Upper lobe of right lung (tissue), 1 donor: ENCODE measurements at places on chromosomes 6 and 20.

- no peak for DNase-seq
Observed at GRCh38 chr6:90293319-90293953, 3.2 kb downstream of the BACH2 start.

DNA sequence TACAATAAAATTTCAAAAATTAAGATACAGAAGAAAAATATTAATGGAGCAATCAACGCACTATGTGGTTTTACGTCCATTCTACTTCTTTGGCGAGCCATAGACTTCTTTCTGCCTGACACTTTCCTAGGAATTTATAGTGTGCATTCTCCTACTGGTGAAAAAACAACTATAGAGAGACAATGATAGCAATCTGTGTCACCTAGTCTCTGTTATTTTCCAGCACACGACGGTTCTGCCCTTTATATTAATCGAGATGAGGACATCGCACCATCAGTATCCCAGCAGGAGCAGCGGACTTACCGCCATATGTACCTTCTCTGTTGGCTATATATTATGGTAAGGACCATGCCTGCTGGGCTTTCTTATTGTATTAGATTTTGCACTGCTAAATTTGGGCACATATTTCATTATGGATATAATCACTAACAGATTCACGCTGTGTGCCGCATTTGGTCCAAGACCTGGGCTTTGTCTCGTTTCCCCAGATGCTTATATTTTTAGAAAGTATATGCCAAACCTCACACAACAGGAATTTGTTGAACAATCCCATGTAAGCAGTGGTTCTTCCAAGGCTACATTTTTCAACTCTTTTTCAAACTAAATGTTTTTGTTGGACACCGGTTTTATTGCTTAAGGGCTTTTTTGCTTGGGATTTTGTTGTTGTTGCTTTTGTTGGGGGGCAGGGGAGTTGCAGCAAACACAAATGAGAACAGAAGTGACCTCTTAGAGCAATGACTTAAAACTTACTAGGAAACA is 166.4 kb downstream of the ADAT2 start:
- no peak for DNase-seq

GRCh38 chr6:125818225-125818657 is 27.5 kb downstream of the NCOA7 start:
- DNase-seq, result no peak

- DNase-seq, result no peak
Observed at GRCh38 chr20:50504231-50504823, 5.9 kb upstream of the PTPN1 start.

- no peak for DNase-seq
Observed at GRCh38 chr6:151179321-151179720, 60.4 kb upstream of the AKAP12 start.

- DNase-seq, result no peak
Observed at GRCh38 chr6:45415315-45415714, 37.6 kb upstream of the SUPT3H start.

GRCh38 chr6:28206928-28207509 is 18.1 kb upstream of the ZSCAN9 start:
- DNase-seq, result peak; percentile 70

DNA sequence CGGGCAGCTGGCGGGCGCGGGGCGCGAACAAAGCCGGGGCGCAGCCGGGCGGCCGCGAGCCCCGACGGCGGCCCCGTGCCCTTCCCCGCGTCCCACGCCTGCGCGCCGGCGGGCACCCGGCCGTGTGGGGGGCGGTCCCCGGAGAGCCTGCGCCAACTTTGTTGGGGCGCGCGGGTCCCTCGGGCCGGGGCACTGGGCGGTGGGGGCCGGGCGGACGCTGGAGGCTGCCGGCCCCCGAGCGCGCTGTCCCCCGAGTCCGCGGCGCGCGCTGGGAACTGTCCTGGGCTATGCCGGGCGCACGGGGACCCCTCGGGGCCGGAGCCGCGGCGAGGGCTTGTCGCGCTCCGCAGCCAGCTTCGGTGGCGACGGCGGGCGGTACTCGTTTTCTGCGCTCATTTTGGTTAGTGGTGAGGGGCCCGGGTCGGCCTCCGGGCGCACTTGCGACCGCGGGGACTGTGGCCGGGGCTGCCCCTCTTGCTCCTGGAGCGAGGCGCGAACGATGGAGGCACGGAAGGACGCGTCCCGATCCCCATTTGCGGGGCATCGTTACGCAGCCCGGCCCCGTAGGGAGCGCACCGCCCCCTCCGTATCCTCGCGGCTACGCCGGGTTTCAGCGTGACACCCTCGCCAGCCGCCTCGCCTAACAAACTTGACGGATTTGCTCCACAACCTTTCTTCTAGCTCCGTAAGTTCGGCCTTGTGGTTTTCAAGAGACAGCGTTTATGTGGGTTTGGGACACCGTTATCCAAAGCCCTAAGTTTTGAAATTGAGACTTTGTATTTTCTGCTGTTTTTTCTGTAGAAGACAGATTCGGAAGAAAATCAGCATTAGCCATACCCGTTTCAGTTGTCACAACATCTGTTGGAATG is 622 bp downstream of the SS18L1 start:
- peak; percentile 86 for DNase-seq

- no peak for DNase-seq
Observed at GRCh38 chr20:58518387-58518786, 3.2 kb upstream of the APCDD1L start.

DNA sequence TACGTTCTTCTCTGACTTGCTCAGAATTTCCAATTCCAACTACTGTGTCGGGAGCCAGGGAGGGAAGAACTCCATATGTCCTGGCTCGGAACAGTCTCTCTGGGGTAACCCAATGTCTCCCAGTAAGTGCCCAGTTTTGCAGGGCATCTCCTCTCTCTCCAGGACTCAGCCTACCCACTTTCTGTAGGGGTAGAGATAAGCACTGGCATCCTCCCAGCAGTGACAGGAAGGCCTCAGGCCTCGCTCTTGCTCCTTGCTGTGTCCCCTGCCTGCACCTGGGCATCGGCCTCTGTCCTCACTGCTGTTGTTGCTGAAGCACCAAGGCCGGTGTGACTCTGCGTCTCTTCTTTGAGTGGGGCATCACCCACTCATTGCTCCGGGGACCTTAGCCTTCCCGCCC is 388.9 kb upstream of the JARID2 start:
- DNase-seq, result no peak

DNA sequence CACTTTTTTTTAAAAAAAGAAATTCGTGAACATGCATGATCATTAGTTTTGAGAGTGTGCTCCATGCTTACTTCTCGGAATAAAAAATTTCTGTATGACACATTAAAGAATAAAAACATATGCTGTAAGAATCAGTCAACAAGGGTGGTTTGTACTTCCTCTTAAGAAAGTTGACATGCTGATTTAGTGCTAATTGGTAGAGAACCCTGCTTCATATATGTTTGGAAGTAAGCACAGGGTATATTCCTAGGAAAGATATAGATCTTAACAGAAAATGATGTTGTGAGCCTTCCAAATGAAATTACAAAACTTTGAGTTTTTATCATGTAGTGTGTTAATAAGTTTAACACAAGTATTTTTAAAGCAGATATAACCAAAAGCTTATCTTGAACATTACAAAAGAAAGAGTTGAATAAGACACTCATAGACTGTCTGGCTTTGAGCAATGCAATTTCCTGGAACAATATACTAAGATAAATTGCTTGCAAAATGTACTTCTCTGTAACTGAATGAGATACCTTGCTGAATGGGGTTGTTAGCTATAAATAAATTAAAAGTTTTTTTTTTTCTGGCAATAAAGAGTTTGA is 13.8 kb upstream of the VIP start:
- DNase-seq, result no peak

- DNase-seq, result no peak
Observed at GRCh38 chr6:16305246-16305725, 66.9 kb downstream of the GMPR start.

- DNase-seq, result no peak
Observed at GRCh38 chr6:28816909-28817807, 106.6 kb downstream of the TRIM27 start.

DNA sequence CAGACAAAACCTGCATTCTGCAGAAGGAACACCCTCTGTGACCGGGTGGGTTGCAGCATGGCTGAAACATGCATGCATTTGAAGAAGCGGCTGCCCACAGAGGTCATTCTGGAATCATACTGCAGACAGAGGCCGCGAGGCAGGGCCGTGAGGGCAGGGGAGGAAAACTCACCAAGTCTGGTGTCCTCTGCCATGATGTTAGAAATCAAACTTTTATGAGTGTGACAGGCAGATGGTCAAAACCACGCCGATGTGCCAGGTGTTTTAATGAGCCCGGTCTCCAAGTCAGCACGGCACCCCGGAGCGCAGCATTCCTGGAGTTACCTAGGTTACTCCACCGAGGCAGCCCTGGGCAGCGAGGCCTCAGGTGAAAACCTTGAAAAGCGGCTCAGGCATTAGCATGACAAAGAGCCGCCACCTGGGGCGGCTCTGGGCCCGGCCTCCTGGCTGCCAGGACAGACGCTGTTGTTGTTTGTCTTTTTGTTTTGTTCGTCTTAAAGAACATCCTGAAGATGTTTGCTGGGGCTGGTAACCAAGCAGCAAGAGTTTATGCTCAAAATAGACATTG is 255.6 kb downstream of the ERMARD start:
- peak; percentile 61 for DNase-seq

- peak; percentile 45 for DNase-seq
Observed at GRCh38 chr20:48614593-48615274, 213.1 kb downstream of the PREX1 start.

GRCh38 chr6:75608304-75608703 is 6.6 kb downstream of the SENP6 start:
- DNase-seq, result no peak

DNA sequence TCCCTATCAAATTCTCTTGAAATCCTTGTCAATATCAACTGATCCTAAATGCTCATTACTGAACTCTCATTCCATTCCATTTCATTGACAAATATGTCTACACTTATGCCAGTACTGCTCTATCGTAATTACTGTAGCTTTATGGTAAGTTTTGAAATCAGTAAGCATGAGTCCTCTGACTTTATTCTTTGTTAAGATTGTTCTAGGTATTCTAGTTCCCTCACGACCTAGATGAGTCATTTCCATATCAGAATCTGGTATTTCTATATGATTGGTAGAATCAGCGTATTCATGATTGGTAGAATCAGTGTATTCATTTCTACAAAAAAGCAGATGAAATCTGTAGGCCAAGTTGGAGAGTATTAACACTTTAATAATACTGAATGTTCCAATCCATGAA is 318.6 kb upstream of the RUNX2 start:
- no peak for DNase-seq

DNA sequence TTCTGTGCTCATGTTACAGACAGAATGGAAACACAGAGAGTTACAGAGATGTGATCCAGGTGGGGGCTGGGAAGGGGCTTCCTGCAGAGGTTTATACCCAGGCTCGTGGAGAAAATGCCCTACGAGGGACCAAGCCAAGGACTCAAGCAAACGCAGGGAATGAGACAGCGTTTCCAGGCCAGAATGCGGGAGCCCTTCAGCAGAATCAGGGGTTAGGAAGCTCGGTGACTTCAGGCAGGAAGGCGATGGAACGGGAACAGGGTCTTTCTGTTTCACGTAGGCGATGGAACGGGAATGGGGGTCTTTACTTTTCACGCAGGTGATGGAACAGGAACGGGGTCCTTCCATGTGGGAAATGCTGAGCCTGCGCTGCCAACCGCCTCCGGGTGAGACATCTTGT is 82.6 kb downstream of the THBS2 start:
- DNase-seq, result no peak

DNA sequence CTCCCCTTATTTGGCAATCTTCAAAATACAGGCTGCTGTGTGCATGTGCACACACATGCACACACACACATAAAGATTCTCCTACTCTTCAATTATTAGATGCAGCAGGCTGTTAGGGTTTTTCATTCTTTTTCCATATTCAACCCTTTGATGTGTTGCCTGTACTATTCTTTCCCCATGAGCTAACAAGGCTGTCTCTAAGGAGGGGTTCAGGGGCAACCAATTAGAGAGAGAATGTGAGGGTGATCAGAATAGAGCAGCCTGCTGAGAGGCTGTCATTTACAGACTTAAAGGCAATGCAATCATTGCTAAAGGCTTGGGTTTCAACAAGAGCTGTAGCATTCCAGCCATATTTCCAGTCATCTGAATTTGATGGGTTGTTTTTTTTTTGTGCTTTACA is 467.4 kb upstream of the ID4 start:
- DNase-seq, result no peak

DNA sequence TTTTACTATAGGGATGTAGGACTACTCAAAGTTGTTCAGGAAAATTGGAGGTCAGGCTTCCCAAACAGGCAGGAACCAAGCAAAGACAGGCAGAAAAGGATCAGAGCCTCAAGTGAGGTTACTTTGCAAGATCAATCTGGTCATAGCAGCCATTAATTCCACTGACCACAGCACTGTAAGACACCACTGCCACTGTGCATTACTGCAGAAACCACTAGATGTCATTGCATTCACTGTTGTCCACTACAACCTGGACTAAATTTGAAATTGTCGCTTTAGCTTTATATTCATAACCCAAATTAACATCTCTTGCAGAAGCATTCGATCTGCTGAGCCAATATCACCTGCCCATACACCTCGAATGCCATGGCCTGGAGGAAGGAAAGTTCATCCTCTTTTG is 126.9 kb upstream of the UFL1 start:
- no peak for DNase-seq

GRCh38 chr20:44070139-44070900 is 116.7 kb downstream of the JPH2 start:
- peak; percentile 29 for DNase-seq

DNA sequence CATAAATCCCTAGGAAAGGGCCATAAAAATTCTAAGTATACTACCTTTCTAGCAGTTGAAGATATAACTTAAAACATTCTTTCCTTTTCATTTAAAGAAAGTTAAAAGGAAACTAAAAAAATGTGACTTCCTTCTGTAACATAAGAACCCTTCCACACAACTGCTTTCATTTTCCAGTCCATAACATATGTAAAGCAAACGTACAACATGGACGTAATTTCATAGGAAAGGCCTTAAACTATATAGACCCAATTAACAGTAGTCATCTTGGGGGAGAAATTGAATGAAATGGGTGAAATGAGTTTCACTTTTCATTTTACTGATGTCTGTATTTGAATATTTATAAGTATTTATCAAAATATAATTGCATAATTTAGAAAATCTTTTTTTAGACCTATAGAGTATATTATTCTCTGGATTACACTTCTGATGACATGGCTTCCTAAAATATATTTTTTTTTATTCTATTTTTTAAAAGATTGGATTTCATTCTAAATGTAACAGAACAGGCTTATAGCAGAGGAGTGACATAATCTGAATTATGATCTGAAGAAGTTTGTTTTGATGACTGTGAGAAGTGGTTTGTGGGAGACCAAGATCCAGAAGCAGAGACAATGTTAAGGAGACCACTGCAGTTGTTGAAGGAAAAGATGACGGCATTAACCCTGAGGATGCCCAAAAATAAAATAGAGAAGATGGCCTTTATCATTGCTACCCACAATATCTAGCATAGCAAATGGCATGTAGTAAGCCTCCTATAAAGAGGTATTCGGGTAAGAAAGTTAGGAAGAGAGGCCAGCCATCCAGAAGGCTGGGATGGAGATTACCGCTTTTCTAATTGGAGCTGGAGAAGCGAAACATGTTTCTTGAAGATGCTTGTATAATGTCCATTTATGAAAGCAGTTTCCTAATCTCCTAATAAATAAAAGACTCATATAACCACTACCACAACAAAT is 260.4 kb downstream of the PTPRK start:
- DNase-seq, result no peak
